Uterus (tissue), 4 donors: ENCODE measurements at places on chromosomes 11 and 22.

GRCh38 chr22:17818180-17818579 lies 43.9 kb upstream of the BID start:
- DNase-seq, result no peak
- H3K36me3 ChIP-seq, result no peaks in the 10 kb centered on the region
- no peak overlapping the region for H3K4me3 ChIP-seq
- H3K27ac ChIP-seq, result no peak overlapping the region
- H3K27me3 ChIP-seq, result no peaks in the 10 kb centered on the region
- H3K4me1 ChIP-seq, result no peaks in the 10 kb centered on the region

DNA sequence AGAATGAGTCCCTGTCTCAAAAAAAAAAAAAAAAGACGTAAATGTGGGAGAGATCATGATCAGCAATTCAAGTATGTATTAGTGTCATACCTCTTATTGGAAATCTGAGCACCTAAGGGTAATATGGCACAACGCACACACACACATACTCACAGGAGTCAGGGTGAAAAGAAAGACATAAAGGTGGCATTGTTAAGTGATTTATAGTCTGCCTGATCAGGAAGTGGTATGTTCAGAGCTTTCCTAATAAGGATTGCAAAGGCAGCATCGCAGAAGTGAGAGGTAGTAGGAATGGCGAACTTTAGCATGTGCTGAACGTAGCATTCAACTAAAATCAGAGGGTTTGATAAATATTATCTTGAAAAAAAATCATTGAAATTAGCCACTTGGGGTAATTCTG lies 854.3 kb downstream of the METTL15 start:
- H3K27ac ChIP-seq, result no peak overlapping the region
- H3K36me3 ChIP-seq, result no peaks in the 10 kb centered on the region
- no peaks in the 10 kb centered on the region for H3K27me3 ChIP-seq
- H3K4me1 ChIP-seq, result no peaks in the 10 kb centered on the region
- H3K4me3 ChIP-seq, result no peak overlapping the region
- DNase-seq, result no peak

DNA sequence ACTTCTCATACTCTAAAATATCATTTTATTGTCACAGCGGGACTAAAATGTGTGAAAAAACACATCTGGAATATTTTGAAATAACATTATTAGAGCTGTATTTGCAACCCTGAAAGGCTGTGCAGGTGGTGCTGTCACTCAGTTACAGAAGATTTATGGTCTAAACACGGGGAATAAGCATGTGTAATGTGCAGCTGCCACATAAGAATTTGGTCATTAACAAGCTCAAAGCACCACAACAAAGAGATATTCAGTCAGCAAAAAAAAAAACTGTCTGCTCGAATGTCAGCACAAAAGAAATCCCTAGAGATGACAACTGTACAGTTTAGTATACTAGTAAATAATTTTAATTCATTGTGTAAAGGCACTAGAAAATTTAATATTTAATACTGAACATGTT lies 31.3 kb downstream of the TMEM123 start:
- H3K27me3 ChIP-seq, result no peaks in the 10 kb centered on the region
- no peaks in the 10 kb centered on the region for H3K4me1 ChIP-seq
- no peak for DNase-seq
- H3K27ac ChIP-seq, result no peak overlapping the region

- DNase-seq, result no peak
- peaks cover 14% of the 10 kb centered on the region for H3K4me1 ChIP-seq
- H3K4me3 ChIP-seq, result no peak overlapping the region
- H3K27ac ChIP-seq, result no peak overlapping the region
- H3K27me3 ChIP-seq, result no peaks in the 10 kb centered on the region
- no peaks in the 10 kb centered on the region for H3K36me3 ChIP-seq
Measured at GRCh38 chr11:134414766-134415765, 3.0 kb upstream of the B3GAT1 start.

- no peak for DNase-seq
- no peaks in the 10 kb centered on the region for H3K4me1 ChIP-seq
- H3K36me3 ChIP-seq, result no peaks in the 10 kb centered on the region
- no peak overlapping the region for H3K4me3 ChIP-seq
- H3K27ac ChIP-seq, result peak overlapping the region; percentile 14
Measured at GRCh38 chr11:100769617-100770016, 82.5 kb downstream of the ARHGAP42 start.

DNA sequence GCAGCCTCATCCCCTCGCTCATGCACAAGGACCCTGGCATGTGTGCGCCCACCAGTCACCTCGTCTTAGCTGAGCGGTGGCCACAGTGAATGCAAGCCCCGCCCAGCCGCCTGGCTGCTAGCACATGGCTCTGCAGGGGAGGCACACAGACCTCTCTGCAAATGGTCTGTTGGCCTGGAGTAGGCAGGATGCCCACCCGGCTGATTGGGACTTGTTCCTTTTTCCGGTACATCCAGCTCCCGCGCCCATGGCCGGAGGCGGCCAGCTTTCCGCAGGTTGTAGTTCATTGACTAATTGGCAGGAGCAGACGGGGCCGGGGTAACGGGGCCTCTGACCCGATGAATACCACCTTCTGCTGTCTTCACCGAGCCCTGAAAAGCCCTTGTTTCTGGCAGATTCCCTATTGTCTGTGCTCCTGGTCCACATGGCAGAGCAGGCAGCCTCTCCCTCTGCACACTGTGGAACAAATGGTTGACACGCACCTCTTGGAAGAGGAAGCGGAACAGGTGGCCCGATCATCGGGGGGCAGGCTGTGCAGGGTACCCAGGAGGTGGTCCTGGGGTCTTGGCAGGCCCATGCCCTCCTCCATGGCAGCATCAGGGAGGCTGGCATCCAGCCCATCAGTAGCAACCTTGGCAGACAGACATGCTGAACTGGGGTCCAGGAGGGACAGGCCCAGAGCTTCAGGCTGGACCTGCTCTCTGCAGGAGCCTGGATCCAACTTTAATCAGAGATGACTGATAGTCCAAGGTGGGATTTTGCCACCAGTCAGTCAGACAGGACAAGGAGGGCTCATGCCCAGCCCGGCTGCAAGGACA lies 1512.0 kb downstream of the BRD1 start:
- no peak overlapping the region for H3K4me3 ChIP-seq
- H3K27me3 ChIP-seq, result no peaks in the 10 kb centered on the region
- DNase-seq, result peak; percentile 8

GRCh38 chr11:3796346-3796745 lies 1.0 kb downstream of the NUP98 start:
- no peaks in the 10 kb centered on the region for H3K27me3 ChIP-seq
- H3K4me3 ChIP-seq, result peak overlapping the region; percentile 75
- DNase-seq, result no peak
- H3K27ac ChIP-seq, result peak overlapping the region; percentile 96
- H3K4me1 ChIP-seq, result no peaks in the 10 kb centered on the region

DNA sequence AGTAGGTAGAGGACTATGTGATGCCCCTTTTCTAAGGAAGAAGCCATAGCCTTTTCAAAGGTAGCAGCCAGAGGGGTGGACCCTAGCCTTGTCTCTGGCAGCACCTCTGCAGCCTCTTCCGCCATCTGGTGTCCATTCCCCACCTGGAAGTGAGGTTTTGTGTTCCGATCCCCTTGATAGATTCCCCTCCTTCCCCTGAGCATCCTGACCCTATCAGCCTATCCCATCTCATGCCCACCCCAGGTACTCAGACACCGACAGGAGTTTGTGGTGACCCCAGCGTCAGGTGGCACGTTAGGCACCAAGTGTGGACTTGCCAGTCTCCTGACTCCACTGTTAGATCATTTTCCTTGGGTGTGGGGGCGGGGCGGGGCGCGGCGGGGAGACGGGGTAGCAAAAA lies 398 bp upstream of the FAM89B start:
- no peaks in the 10 kb centered on the region for H3K27me3 ChIP-seq
- H3K4me1 ChIP-seq, result peaks cover 12% of the 10 kb centered on the region
- peak overlapping the region; percentile 70 for H3K4me3 ChIP-seq
- H3K36me3 ChIP-seq, result no peaks in the 10 kb centered on the region

GRCh38 chr11:118434553-118435289 lies 1.6 kb upstream of the KMT2A start:
- peak overlapping the region; percentile 99 for H3K27ac ChIP-seq
- H3K36me3 ChIP-seq, result no peaks in the 10 kb centered on the region
- H3K4me1 ChIP-seq, result no peaks in the 10 kb centered on the region

DNA sequence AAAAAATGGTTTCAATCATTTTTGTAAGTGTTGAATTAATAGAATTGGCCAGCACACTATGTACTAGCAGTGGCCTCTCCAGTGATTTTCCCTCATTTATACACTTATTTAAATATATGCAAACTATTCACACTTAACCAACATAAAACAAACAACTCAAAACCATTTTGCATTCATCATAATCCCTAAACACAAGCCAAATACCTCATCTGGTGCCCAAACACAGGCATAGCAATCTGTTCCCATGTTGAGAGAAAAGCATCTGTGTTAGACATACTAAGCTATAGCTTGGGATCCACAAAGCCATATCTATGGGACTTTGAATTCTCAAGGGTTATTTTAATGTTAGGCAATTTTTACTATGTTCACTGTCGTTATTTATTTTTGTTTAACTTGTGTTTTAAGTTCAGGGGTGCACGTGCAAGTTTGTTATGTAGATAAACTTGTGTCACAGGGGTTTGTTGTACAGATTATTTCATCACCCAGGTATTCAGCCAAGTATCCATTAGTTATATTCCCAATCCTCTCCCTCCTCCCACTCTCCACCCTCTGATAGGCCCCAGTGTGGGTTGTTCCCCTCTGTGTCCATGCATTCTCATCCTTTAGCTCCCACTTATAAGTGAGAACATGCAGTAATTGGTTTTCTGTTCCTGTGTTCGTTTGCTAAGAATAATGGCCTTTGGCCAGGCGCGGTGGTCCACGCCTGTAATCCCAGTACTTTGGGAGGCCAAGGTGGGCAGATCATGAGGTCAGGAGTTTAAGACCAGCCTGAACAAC lies 31.0 kb upstream of the RCN1 start:
- no peaks in the 10 kb centered on the region for H3K27me3 ChIP-seq
- H3K36me3 ChIP-seq, result no peaks in the 10 kb centered on the region
- H3K27ac ChIP-seq, result no peak overlapping the region

DNA sequence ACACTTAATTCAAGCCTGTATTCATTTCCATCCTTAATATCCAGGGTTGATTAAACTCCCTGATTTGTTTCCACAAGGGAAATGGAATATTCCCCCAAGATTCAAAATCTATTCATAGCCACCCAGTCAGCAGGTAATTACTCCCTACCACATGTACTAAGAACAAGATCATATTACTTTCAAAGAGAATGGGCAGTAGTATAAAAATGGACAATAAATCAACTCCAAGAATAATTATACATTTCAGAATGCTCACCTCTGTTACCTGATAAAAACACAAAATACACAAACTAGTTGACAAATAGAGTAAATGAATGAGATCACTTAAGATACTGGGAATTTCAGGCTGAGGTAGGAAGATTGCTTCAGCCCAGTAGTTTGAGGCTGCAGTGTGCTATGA lies 8.5 kb upstream of the FEZ1 start:
- H3K4me3 ChIP-seq, result no peak overlapping the region
- H3K27me3 ChIP-seq, result no peaks in the 10 kb centered on the region
- no peaks in the 10 kb centered on the region for H3K36me3 ChIP-seq
- no peak for DNase-seq

- H3K4me1 ChIP-seq, result no peaks in the 10 kb centered on the region
- no peaks in the 10 kb centered on the region for H3K36me3 ChIP-seq
- no peak overlapping the region for H3K27ac ChIP-seq
- no peak for DNase-seq
- no peak overlapping the region for H3K4me3 ChIP-seq
Measured at GRCh38 chr11:130638033-130638432, 189.6 kb downstream of the ADAMTS15 start.

GRCh38 chr22:24393012-24393559 lies 34.3 kb upstream of the ADORA2A start:
- no peak overlapping the region for H3K27ac ChIP-seq
- H3K36me3 ChIP-seq, result no peaks in the 10 kb centered on the region
- no peak for DNase-seq
- no peaks in the 10 kb centered on the region for H3K4me1 ChIP-seq
